Urinary bladder (tissue), 4 donors: ENCODE measurements at places on chromosomes 12 and 14. TPM values are rescaled to one million over a fixed set of nuclear protein-coding genes. Genes with fewer than 3 reads are reported as not detected.

The TCL1B gene
- polyA plus RNA-seq = not detected

The EPYC gene
- polyA plus RNA-seq = not detected

The CNTN1 gene
- polyA plus RNA-seq = 67.0 TPM

The GARIN6 gene
- polyA plus RNA-seq = not detected

The STXBP6 gene
- polyA plus RNA-seq = 25.1 TPM

The EML5 gene
- 0.60 TPM for polyA plus RNA-seq

The ALDH2 gene
- polyA plus RNA-seq = 219 TPM

The KIF26A gene
- 5.7 TPM for polyA plus RNA-seq

The FLRT2 gene
- polyA plus RNA-seq = 15.7 TPM

The HOXC9 gene
- 0.73 TPM for polyA plus RNA-seq

The COX8C gene
- 0.23 TPM for polyA plus RNA-seq

The RERG gene
- polyA plus RNA-seq = 20.2 TPM

The GTF2H3 gene
- polyA plus RNA-seq = 14.7 TPM

The OR6C70 gene
- polyA plus RNA-seq = not detected

The RNF212B gene
- 0.41 TPM for polyA plus RNA-seq

GRCh38 chr14:67622675-67623074 lies 3.0 kb downstream of the ARG2 start:
- DNase-seq = peak; percentile 39

DNA sequence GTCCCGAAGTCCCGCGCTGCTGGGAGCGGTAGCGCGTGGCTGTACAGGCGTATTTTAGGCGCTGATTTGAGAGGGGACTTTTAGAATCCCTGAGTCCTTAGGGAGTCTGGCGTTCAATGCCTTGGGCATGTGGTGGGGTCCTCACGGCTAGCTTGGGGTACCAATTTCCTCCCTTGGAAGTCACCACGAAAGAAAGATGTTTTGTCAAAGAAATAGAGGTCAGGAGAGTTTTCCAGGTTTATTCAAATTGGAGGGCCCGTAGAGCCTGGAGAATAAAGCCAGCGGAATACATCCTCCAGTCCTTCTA lies 63.9 kb downstream of the KLHL28 start:
- DNase-seq = peak; percentile 25

GRCh38 chr12:50149311-50149710 lies 17.9 kb downstream of the CERS5 start:
- DNase-seq = no peak

- DNase-seq = no peak
Observed at GRCh38 chr12:38490073-38490472, 173.5 kb downstream of the ALG10B start.

- DNase-seq = no peak
Observed at GRCh38 chr12:102021540-102022246, 40.1 kb downstream of the WASHC3 start.

DNA sequence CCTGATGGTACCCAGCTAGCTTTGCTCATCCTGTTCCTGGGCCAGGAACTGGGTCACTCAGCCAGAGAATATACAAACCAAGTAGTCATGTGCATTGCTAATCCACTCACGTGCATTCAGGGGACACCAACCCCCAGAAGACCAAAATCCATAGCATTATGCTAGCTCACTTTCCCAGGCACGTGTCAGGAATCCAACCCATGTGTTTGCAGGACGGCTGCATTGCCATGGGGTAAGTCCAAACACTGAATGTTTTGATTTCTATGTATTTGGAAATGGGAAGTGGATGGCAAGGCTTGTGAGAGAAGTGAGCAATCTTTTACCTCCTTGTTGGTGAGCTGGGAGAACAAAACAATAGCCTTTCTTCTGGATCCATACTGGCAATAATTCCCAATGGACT lies 87.1 kb upstream of the FOXN3 start:
- DNase-seq = no peak

DNA sequence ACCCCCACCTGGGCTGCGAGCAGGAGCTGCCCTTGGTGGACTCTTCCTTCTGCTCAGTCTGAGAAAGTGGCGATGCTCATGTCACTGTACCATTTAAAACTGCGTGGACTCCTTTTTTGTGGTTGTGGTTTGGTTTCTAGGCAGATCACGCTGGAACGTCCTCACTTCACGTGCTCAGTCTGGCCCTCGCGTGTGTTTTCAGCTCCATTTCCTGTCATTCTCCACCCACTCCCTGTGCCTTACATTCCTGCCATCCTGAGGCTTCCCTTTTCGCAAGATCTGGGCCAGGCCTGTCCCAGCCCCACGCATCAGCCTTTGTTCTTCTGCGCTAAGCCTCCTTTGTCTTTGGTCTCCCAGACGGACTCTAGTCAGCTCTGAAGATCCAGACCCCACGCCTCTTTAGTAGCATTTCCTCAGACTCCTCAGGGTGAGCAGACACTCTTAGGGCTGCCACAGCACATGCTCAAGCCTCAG lies 105.4 kb downstream of the FBXL14 start:
- DNase-seq = no peak

GRCh38 chr12:52300796-52301691 lies 9.7 kb upstream of the KRT81 start:
- DNase-seq = no peak

DNA sequence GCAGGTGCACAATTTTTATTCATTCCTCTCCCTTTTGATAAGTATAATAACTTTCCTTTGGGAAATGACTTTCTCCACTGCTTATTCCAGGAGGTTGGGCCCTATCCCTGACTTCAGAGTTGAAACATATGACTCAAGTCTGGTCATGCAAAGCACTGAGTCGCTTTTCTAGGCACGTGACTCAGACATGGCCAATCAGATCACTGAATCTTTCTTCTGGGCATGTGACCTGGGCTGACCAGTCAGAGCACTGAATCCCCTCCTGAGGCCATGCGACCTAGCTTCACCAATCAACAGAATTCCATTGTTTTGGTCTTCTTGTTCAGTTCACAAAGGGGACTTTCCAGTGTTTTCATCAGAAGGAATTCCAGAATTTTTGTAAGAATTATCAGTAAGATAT lies 377.1 kb upstream of the KITLG start:
- no peak for DNase-seq

DNA sequence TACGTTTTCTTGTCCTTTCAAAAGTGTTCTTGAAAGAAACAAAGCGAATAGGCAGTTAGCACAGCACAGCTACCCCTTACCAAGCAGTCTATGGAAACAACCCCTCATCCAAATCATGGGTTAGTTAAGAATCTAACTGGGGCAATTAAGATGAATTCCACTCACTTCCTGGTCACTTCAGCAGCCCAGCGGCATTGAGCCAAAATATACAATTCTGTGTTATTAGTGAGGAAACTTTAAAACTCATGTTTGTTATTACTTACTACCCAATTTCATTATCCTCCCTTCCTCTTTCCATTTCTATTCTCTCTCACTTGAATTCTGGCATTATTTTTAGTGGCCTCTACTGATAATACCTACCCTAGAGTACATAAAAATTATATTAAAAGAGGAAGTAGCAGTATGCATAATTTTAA lies 121.4 kb downstream of the PPHLN1 start:
- DNase-seq = no peak

GRCh38 chr14:33039311-33039710 lies 100.6 kb downstream of the NPAS3 start:
- no peak for DNase-seq

- DNase-seq = no peak
Observed at GRCh38 chr14:101980700-101981099, 16.3 kb downstream of the DYNC1H1 start.

- DNase-seq = no peak
Observed at GRCh38 chr12:120842595-120842994, 61.6 kb downstream of the SPPL3 start.

DNA sequence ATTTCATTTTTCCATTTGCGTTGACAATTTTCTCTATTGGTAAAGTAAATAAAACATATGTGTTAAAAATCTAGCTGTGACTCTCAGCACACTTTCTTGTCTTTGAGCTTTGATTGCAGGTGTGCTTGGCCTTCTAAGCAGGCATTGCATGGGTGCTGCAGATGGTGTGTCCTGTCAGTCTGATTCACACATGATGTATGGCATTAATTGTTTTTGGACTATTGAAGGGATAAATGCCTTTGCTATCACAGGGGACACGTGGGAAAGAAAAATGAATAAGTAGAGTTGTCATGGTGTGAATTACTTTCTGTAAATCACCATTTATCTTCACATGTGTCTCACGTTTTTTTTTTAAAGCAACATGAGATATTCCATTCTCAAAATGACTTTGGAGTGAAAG lies 211.3 kb upstream of the NAV3 start:
- no peak for DNase-seq

- no peak for DNase-seq
Observed at GRCh38 chr12:89552376-89552775, 26.5 kb upstream of the POC1B start.

DNA sequence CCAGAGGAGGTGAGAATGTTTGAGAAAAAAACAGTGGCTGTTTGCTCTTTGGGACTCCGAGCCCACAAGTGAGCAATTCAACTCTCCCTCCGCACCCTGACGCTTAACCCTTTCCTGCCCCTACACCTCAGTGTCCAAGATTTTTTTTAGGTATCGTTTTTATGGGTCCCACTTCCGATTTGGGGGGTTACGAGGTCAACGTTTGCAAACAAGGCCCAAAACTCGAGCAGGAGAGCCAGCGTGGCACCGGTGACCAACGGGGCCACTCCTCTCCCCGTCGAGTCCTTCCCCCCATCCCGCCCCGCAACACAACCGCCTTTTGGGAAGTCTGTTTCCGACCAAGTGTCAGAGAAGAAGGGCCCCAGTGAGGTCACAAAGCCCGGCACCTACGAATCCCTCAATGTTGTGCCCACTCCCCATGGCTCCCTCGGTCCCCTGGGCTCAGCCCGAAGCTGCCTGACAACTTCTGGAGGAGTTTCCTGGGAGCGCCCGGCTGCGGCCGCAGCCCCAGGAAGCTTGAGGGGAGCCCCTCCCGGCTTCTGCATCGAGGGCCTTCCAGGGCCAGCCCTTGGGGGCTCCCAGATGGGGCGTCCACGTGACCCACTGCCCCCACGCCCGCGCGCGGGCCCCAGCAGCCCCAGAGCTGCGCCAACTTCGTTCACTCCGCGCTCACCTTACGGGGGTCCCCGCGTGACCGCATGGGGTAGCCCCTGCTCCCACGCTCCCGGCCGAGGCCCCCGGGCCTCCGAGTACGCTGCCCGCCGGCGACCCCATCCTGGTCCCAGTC lies 1.2 kb downstream of the CDK2AP1 start:
- DNase-seq = no peak

- DNase-seq = peak; percentile 26
Observed at GRCh38 chr12:113422030-113422885, at the start of gene SDSL. Gene SDSL, plus strand, starts transcription at chr12:113422380. Its CDS starts 5,603 bp downstream, at chr12:113427983.

DNA sequence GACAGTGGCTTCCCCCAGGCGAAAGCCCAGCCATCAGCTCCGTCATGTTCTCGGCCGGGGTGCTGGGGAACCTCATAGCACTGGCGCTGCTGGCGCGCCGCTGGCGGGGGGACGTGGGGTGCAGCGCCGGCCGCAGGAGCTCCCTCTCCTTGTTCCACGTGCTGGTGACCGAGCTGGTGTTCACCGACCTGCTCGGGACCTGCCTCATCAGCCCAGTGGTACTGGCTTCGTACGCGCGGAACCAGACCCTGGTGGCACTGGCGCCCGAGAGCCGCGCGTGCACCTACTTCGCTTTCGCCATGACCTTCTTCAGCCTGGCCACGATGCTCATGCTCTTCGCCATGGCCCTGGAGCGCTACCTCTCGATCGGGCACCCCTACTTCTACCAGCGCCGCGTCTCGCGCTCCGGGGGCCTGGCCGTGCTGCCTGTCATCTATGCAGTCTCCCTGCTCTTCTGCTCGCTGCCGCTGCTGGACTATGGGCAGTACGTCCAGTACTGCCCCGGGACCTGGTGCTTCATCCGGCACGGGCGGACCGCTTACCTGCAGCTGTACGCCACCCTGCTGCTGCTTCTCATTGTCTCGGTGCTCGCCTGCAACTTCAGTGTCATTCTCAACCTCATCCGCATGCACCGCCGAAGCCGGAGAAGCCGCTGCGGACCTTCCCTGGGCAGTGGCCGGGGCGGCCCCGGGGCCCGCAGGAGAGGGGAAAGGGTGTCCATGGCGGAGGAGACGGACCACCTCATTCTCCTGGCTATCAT lies 663 bp downstream of the PTGER2 start:
- no peak for DNase-seq

DNA sequence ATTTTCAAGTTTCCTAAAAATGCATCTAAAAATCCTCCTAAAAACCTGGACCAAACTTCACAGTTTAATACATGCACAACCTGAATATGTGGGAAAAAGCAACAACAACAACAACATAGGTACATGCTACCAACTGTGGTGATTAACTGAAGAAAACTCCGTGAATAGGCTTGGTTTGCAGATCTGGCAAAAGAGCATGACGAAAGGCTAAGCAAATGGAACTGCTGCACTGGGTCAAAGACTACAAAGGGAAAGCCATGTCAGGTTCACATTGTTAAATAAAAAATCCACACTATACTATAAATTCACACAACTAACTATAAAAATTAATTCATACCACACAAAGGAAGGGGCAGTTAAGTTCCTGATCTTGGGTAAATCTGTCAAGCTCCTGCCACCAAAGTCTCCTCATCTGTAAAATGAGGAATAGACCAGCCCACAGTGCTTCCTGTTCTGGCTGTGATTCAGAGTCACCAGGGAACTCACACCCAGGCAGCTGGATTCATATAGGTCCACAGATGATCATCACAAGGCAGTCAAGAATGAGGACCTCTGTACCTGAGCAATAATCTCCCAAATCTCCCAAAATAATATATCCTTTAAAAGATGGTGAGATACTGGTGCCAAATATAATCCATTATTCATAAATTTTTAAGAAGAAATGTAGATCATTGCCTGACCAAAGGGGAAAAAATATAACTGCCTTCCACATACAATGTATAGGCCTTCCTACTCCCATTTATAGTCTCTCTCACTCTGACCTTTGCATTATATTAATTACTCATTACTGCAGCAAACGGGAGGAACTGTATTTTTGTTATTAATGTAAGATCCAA lies 7.0 kb downstream of the CORO1C start:
- DNase-seq = no peak

DNA sequence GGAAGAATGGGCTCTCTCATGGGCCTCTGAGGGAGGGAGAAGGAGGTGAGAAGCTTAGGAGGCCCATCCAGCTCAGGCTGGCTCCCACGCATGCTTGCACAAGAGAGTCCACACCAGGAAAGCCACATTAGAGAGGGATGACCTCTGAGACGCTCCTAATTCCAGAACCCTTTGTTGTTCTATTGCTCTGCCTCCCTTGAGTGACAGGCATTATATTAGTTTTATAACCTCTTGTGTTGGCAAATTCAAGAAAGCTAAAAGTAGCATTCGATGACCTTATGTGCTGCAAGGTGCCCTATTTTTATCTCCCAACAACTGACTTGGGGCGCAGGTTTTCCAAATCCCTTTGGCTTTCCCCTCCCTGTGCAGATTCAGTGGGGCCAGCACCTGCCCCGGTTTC lies 190.1 kb downstream of the KSR2 start:
- no peak for DNase-seq

GRCh38 chr12:108634341-108634751 lies 652 bp upstream of the SELPLG start:
- DNase-seq = no peak

DNA sequence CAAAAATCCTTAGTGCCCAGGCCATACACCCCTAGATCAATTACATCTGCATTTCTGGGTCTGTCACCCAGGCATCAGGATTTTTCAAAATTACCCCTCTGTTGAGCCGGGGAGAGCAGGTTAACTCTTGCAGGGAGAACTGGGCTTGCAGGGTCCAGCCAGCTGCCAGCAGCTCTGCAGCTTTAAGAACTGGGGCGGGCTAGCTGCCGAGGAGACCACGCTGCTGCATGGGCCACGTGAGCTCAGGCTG lies at the start of gene DGLUCY:
TSS of gene DGLUCY (plus strand) at position 245 of the 250 bp plus-strand sequence. CDS start 46,222 bp downstream, outside the sequence.
- no peak for DNase-seq
